OCI-LY7 (cell line): ENCODE measurements at places on chromosomes 16 and 17. TPM values are rescaled to one million over a fixed set of nuclear protein-coding genes. Genes with fewer than 3 reads are reported as not detected.

RASD1 gene
- not detected in 2 replicates for total RNA-seq

C17orf50 gene
- not detected in 2 replicates for total RNA-seq

FA2H gene
- total RNA-seq = 4.6 and 4.7 TPM in 2 replicates

CDH1 gene
- not detected in 2 replicates for total RNA-seq

KRT31 gene
- not detected in 2 replicates for total RNA-seq

SLC2A4 gene
- 0.30 and 0.61 TPM in 2 replicates for total RNA-seq

PRR35 gene
- not detected in 2 replicates for total RNA-seq

PALB2 gene
- total RNA-seq = 34.7 and 35.1 TPM in 2 replicates
